ENCODE measurements at places on chromosomes 4 and X. TPM values are rescaled to one million over a fixed set of nuclear protein-coding genes. Genes with fewer than 3 reads are reported as not detected.

DNA sequence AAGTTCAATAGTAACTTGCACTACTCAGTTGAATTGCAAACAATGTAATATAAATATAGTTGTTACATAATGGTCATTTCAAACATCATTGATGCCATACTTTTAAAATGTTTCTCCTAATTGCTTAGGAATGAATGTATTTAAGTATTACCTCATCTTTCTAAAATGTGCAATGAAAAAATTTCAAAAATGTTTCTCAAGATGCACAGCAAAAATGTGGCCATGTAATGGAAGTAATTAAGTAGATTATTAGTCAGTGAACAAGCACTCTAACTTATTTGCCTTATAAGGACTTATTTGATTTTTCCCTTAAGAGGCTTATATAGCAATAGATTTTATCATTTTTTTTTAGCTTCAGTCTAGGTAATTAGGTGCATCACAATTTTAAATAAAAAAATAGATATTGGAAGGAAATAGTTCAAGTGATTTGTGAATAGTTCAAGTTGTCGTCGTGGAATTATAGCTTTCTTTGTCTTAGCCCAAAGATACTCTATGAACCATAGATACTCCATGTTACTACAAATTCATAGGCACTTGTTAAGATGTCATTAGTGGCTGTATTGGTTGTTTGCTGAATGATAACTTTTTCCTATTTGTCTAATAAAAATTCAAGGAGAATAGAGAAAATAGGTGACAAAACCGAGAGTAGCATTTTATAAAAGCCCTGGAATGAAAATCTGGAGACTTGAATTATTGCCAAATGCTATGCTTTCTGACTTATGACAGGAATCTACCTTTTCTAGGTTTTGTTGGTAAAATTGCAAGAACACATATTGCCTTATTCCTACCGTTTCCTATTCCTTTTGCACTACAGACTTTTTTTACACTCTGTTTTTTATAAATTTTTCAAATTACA is 118.5 kb downstream of the TLL1 start:
- peak; percentile 21 for DNase-seq

- DNase-seq: no peak
Observed at GRCh38 chrX:22139822-22140221, 107.7 kb downstream of the PHEX start.

- no peak for DNase-seq
Observed at GRCh38 chr4:154368060-154368459, 123.5 kb downstream of the DCHS2 start.

GRCh38 chr4:7842384-7843279 is 97.0 kb downstream of the AFAP1 start:
- peak; percentile 100 for DNase-seq

DNA sequence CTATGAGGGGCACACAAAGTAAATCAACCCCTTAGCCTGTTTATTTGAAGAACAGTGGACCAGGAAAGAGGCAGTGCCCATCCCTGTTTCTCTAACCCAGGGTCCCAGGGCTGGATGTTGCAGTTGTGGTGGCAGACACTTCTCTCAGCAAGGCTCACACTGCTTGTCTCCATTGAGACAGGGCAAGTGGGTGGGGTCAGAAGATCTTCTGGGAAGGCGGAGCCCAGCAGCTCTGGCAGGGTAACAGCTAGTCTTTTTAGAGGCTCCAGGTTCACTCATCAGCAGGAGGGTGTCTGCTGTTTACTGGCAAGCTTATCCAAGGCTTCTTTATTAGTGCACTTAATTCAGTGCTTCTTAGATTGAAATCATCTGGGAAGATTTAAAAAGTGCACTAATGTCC is 659.8 kb upstream of the DIPK2B start:
- DNase-seq: no peak

Gene ARR3
- total RNA-seq: not detected

Gene CPZ
- total RNA-seq: 7.0 TPM

Gene HMX1
- not detected for total RNA-seq
